Effector memory CD8-positive, alpha-beta T cell (primary cell): ENCODE measurements at places on chromosomes 7 and 10.

DNA sequence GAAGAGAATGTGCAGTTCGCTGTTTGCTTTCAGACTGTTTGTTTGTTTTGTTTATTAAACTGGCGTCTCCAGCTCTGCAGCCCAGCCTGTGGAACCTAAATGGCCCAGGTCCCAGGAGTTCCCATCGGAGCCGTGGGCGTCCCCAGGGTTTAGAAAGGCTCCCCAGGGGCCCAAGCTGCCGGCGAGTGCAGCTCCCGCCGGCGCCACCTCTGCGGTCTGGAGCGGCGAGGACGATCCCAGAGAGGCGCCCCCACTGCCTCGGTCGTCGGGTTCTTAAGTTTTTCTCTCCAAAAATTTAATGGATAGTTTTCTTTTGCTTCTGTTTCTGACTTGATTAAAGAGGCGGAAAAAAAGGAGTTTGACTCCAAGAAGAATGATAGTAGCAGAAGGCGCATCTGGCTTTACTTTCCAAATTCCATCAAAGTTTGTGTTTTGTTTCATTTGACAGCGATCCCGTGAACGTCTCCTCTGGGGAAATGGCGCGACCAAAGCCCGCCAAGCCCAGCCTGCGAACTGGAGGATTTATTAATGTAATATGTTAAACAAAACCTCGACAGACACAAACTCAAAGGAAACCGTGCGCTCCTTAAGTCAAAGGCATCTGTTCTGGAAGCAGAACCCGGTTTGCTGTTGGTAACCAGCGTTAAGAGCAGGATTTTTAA is 718 bp upstream of the FZD1 start:
- H3K4me3 ChIP-seq = no peak overlapping the region
- no peaks in the 10 kb centered on the region for H3K36me3 ChIP-seq
- H3K27ac ChIP-seq = no peak overlapping the region
- H3K27me3 ChIP-seq = peaks cover 62% of the 10 kb centered on the region

DNA sequence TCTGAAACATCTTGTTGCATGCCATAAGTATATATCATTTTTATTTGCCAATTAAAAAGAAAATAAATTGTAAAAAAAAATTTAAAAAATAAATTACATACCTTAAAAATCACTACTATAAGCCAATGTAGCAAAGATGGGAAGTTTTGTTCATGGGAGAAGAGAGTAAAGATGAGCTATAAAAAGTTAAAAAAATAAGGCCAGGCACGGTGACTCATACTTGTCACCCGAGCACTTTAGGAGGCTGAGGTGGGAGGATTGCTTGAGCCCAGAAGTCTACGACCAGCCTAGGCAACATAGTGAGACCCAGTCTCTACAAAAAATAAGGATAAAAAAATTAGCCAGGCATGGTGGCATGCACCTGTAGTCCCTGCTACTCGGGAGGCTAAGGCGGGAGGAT is 8.4 kb upstream of the STK32C start:
- H3K4me1 ChIP-seq = no peaks in the 10 kb centered on the region
- H3K27me3 ChIP-seq = no peaks in the 10 kb centered on the region
- no peak overlapping the region for H3K27ac ChIP-seq
- H3K4me3 ChIP-seq = no peak overlapping the region
- DNase-seq = no peak
- no peaks in the 10 kb centered on the region for H3K36me3 ChIP-seq

DNA sequence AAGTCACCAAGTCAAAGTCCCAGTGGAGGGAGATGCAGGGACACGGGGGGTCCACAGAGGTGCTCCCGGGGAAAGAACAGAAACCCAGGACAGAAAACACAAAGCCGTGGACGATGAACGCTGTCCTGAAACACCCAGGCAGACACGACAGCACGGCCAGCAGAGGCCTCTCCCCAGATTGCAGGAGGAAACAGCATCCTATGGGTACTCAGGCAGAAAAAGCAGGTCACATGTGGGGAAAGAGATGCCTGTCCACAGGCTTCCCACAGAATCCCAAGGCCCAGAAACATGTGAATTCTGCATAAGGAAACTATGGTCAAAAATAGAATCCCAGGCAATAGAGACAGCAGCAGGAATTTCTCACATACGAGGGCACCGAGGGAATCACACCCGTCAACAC is 53.6 kb upstream of the ADGRA1 start:
- H3K27ac ChIP-seq = no peak overlapping the region
- H3K27me3 ChIP-seq = peaks cover 5% of the 10 kb centered on the region
- no peaks in the 10 kb centered on the region for H3K4me1 ChIP-seq
- no peak for DNase-seq
- H3K4me3 ChIP-seq = no peak overlapping the region
- no peaks in the 10 kb centered on the region for H3K36me3 ChIP-seq

DNA sequence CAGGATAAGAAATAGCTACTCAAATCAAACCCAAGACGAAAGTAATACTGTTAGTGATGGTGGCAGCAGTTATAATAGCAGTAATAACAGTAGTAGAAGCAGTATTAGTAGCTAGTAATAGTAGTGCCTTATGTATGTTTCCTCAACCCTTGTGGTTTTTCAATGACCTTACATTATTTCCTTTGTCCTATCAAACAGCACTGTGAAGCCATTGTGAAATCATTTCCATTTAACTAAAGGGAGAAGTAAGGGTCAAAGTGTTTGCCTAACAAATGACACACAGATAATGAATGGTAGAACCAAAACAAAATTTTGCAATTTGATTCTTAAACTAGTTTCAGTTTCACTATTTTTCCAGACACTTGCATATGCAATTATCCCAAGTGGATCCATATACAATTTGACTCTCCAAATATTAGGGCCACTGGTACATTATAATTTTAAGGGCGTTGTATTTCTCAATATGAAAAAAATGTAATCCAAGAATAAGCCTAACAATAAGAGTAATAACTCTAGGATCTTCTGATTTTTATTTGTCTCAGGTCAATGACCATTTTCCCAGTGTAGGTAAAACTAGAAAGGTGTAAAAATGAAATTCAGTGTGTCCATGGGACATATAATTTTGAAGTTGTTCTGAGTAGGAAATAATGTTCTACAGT is 33.7 kb upstream of the TMEM26 start:
- no peak overlapping the region for H3K27ac ChIP-seq
- H3K4me3 ChIP-seq = no peak overlapping the region
- no peaks in the 10 kb centered on the region for H3K4me1 ChIP-seq
- peaks cover 22% of the 10 kb centered on the region for H3K27me3 ChIP-seq
- H3K36me3 ChIP-seq = no peaks in the 10 kb centered on the region
- no peak for DNase-seq

GRCh38 chr7:142964502-142965246 is 2.5 kb upstream of the KEL start:
- H3K27me3 ChIP-seq = peaks cover 66% of the 10 kb centered on the region
- H3K36me3 ChIP-seq = no peaks in the 10 kb centered on the region
- no peak overlapping the region for H3K4me3 ChIP-seq
- no peak overlapping the region for H3K27ac ChIP-seq

- no peaks in the 10 kb centered on the region for H3K27me3 ChIP-seq
- H3K4me1 ChIP-seq = peaks cover 19% of the 10 kb centered on the region
- H3K36me3 ChIP-seq = peaks cover 16% of the 10 kb centered on the region
- DNase-seq = no peak
- H3K27ac ChIP-seq = no peak overlapping the region
These were observed 29.7 kb downstream of the AGAP3 start for GRCh38 chr7:151115836-151116418.

- DNase-seq = no peak
- no peaks in the 10 kb centered on the region for H3K36me3 ChIP-seq
- H3K27me3 ChIP-seq = no peaks in the 10 kb centered on the region
- no peak overlapping the region for H3K27ac ChIP-seq
- H3K4me3 ChIP-seq = no peak overlapping the region
These were observed 1202.7 kb downstream of the SORCS3 start for GRCh38 chr10:105843786-105844185.

DNA sequence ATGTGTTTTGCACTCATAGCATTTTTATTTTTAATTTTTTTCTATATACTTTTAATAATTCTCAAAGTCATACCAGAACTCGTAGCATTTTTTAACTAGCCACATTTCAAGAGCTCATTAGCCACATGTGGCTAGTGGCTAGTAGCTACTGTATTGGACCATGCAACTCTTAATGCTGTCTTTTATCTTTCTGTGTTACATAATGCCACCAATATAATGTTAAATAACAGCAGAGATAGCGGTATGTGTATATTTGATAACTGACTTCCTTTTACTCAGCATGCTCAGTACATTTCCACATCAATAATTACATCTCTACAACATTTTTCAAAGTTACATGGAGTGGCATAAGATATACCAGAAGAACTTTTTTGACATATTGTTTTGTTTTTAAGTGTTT is 91.4 kb downstream of the CDK13 start:
- peaks cover 35% of the 10 kb centered on the region for H3K36me3 ChIP-seq
- no peak for DNase-seq
- H3K27me3 ChIP-seq = no peaks in the 10 kb centered on the region
- H3K4me3 ChIP-seq = no peak overlapping the region
- H3K4me1 ChIP-seq = peaks cover 19% of the 10 kb centered on the region
- no peak overlapping the region for H3K27ac ChIP-seq

DNA sequence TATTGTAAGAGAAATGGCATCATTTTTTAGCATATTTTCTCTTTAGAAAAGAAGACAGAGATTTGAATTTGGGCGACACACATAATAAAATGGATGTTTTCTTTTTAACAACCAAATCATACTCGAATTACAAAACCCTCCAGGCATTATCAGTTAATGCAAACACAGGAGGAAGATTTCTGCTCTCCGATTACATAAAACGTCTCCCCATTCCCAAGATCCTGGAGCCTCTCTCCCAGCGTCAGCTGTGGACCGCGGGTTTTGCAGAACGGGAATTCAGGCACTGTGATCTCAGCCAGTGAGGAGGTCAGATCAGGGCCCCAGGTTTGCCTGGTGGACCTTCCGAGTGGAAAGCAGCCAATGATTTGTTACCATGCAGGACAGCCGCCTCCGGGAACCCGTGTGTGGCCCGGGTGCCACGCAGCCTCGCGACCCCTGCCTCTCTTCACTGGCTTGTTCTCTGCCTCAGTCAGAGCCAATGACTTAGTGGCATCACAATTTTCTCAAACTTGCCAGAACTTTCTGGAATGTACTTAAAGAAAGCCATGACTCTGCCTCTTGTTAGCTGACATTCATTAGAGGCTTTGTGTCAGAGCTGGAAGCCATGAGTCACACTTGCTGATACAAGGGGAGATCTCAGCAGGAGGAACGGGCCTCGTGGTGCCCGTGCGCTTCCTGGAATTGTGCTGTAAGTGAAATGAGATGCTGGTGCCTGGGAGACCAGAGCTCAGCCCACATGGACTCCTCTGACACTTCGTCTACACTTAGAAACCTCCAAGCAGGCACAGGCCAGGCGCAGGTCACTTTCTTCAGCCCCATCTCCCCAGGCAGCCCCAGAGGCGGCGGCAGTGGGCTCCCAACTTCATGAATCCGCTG is 246.1 kb downstream of the KLF6 start:
- no peak overlapping the region for H3K4me3 ChIP-seq
- no peaks in the 10 kb centered on the region for H3K4me1 ChIP-seq
- DNase-seq = no peak
- H3K27me3 ChIP-seq = no peaks in the 10 kb centered on the region
- H3K36me3 ChIP-seq = no peaks in the 10 kb centered on the region
- H3K27ac ChIP-seq = no peak overlapping the region

DNA sequence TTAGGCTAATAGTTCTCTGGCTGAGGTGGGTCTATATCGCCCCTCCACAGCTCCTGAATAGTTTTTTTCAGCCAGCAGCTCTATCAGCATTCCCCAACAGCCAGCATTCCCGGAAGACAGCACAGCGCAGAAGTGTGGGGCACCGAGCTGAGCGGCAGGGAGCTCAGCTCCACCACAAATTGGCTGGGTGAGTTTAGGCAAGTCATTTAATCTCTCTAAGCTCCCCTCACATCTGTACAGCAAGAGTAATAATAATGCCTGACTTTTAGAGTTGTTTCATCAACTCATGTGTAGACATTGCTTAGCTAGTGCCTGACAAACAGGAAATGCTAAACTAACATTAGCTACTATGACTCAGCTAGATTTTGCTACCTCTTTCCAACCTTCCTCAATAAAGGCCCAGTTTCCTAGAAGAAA is 247.9 kb upstream of the PTN start:
- H3K36me3 ChIP-seq = no peaks in the 10 kb centered on the region
- H3K27me3 ChIP-seq = no peaks in the 10 kb centered on the region
- no peaks in the 10 kb centered on the region for H3K4me1 ChIP-seq
- H3K4me3 ChIP-seq = no peak overlapping the region
- no peak overlapping the region for H3K27ac ChIP-seq

DNA sequence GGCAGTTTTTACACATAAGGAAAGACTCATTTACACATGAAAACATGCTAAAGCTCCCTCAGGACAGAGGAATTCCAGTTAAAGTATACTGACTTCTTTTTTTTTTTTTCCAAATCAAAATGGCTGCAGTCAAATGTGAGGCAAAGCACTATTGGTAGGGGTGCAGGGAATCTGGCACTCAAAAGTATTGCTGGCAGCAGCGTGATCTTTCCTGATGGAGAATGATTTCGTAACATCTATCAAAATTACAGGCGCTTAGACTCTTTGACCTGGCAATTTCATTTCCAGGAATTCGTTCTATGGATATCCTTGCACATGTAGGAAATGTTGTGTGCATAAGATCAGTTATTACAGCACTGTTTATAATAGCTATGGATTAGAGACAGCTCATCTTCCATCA is 65.7 kb downstream of the VSTM4 start:
- H3K36me3 ChIP-seq = peaks cover 2% of the 10 kb centered on the region
- peaks cover 7% of the 10 kb centered on the region for H3K4me1 ChIP-seq
- H3K27me3 ChIP-seq = peaks cover 36% of the 10 kb centered on the region
- no peak for DNase-seq
- no peak overlapping the region for H3K4me3 ChIP-seq

- no peaks in the 10 kb centered on the region for H3K36me3 ChIP-seq
- peak overlapping the region; percentile 54 for H3K4me3 ChIP-seq
- no peak for DNase-seq
- no peak overlapping the region for H3K27ac ChIP-seq
- peaks cover 14% of the 10 kb centered on the region for H3K27me3 ChIP-seq
These were observed 40.1 kb downstream of the KCNH2 start for GRCh38 chr7:150937848-150938561.

DNA sequence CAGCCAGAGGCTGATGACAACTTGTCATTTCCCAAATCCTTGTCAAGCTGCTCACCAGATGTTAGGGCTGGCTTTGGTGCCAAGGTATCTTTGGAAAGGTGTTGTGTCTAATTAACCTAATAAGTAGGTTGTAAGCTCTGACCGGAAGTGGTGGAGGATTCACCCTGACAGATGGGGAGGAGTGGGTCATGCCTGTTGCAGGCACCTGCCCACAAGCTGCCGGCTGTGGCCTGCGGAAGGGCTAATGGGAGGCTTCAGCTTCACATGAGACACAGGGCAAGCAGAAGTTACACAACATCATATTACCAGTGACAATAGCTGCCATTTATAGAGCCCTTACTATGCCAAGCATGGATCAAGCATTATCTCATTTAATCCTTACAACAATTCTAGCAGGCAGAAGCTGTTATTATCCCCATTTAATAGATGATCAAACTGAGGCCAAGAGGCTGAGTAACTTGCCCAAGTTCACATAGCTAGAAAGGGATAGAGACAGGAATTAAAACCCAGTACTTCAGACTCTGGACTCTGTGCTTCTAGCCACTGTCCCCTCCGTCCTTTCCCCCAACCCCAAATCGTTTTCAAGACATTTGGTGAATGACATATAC is 63.1 kb upstream of the DUSP5 start:
- peaks cover 20% of the 10 kb centered on the region for H3K4me1 ChIP-seq
- H3K27ac ChIP-seq = no peak overlapping the region
- DNase-seq = no peak
- no peaks in the 10 kb centered on the region for H3K27me3 ChIP-seq

GRCh38 chr10:60707841-60708240 is 70.4 kb upstream of the CDK1 start:
- peak overlapping the region; percentile 83 for H3K27ac ChIP-seq
- H3K36me3 ChIP-seq = no peaks in the 10 kb centered on the region
- H3K4me3 ChIP-seq = no peak overlapping the region
- H3K27me3 ChIP-seq = no peaks in the 10 kb centered on the region
- no peak for DNase-seq

- H3K4me3 ChIP-seq = no peak overlapping the region
- peaks cover 66% of the 10 kb centered on the region for H3K27me3 ChIP-seq
- H3K36me3 ChIP-seq = no peaks in the 10 kb centered on the region
- no peak overlapping the region for H3K27ac ChIP-seq
These were observed 52.2 kb downstream of the FRMD4A start for GRCh38 chr10:14278533-14278932.
